Fibroblast of lung (primary cell): ENCODE measurements at places on chromosomes 2 and 18. TPM values are rescaled to one million over a fixed set of nuclear protein-coding genes. Genes with fewer than 3 reads are reported as not detected.

The LINC00305 gene
- total RNA-seq, result not detected in 2 replicates

The LRRC30 gene
- total RNA-seq, result not detected in 2 replicates

The OSBPL6 gene
- 2.1 and 5.3 TPM in 2 replicates for total RNA-seq

The RFTN2 gene
- 6.9 and 10.2 TPM in 2 replicates for total RNA-seq
